Ovary (tissue), 10 donors: ENCODE measurements at places on chromosomes 1 and 21. TPM values are rescaled to one million over a fixed set of nuclear protein-coding genes. Genes with fewer than 3 reads are reported as not detected.
A peak's percentile ranks its signal among the peaks of the same experiment; 100 is the strongest.

The RGS4 gene
- 1.0 TPM for total RNA-seq

GRCh38 chr1:6109688-6110087 is 64.0 kb downstream of the KCNAB2 start:
- DNase-seq = peak; percentile 22

DNA sequence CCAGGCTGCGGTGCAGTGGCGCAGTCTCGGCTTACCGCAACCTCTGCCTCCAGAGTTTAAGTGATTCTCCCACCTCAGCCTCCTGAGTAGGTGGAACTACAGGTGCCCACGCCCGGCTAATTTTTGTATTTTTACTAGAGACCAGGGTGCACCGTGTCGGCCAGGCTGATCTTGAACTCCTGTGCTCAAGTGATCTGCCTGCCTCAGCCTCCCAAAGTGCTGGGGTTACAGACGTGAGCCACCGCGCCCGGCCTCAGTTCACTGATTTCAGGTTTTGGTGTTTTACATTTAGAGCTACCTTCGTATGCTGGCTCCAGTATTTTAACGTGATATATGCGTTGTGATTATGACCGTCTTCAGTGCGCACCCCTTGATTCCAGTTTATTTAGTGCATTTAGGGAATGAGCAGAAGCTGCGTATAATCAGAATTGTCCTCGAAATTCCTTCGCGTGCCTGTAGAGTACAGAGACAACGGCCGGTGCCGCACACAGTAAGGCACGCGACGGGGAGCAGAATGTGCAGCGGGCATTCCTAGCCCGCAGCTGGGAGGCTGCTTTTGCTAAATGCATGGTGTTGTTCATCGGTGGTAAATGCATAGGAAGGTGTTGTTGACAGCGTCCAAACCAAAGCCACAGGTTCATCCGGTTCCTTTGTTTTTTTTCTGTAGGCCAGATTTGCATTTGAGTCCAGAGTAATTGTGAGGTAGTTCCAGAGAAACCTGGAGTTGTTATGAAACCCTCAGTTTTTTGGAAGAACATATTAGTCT is 48.9 kb upstream of the DIP2A start:
- no peak for DNase-seq

- DNase-seq = no peak
These were observed 47.9 kb downstream of the ELF3 start for GRCh38 chr1:202058001-202058908.
